ENCODE measurements at places on chromosomes 12 and 14. TPM values are rescaled to one million over a fixed set of nuclear protein-coding genes. Genes with fewer than 3 reads are reported as not detected.

KANSL2 gene
- 40.9 TPM for total RNA-seq

PLEKHD1 gene
- not detected for total RNA-seq

DDX51 gene
- 15.3 TPM for total RNA-seq

MON2 gene
- total RNA-seq = 61.4 TPM

OR4K14 gene
- not detected for total RNA-seq

SNRPF gene
- total RNA-seq = 10.9 TPM

Measured in esophagus squamous epithelium (tissue), 5 donors.